Testis (tissue), 5 donors: ENCODE measurements at places on chromosomes 7 and 10. TPM values are rescaled to one million over a fixed set of nuclear protein-coding genes. Genes with fewer than 3 reads are reported as not detected.

DNA sequence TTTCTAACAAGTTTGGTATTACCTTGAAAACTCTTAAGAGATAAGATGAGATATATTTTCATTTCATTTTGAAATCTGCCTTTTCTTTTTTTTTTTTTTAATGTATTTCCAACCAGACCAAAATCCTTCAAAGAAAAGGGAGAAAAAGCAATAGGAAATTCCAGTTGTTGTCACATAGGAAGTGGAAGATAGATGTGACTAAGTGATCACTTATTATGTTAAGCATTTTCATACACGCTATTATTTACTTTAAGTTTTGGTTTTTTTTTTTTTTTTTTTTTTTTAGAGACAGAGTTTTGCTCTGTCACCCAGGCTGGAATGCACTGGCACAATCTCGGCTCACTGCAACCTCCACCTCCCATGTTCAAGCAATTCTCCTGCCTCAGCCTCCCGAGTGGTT, 197.2 kb upstream of the FRMD4A start:
- H3K4me3 ChIP-seq, result no peak overlapping the region
- H3K4me1 ChIP-seq, result peaks cover 5% of the 10 kb centered on the region
- DNase-seq, result no peak
- no peaks in the 10 kb centered on the region for H3K36me3 ChIP-seq
- H3K27me3 ChIP-seq, result no peaks in the 10 kb centered on the region

- H3K4me3 ChIP-seq, result no peak overlapping the region
- no peak for DNase-seq
- H3K27me3 ChIP-seq, result no peaks in the 10 kb centered on the region
- H3K4me1 ChIP-seq, result peaks cover 7% of the 10 kb centered on the region
- no peak overlapping the region for H3K27ac ChIP-seq
Observed at GRCh38 chr7:47811632-47812380, 136.5 kb downstream of the PKD1L1 start.

DNA sequence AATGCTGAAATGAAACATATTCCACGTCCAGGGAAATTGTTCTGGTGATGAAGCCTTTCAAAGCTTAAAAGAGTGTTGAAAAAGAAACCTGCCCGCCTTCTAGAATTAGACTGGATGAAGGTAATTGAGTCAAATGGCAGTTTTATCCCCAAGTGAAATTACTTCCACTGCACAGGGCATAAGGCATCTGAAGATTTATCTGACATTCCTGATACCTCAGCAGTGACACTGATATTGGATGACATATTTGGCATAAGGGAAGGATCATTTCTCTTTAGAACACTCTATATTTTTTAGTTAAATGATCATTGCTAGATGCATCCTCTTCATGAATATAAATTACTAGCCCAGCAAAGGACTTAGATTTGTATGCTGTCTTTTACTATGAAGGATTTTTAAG, 229.6 kb upstream of the TPK1 start:
- H3K36me3 ChIP-seq, result no peaks in the 10 kb centered on the region
- H3K27ac ChIP-seq, result no peak overlapping the region
- no peaks in the 10 kb centered on the region for H3K27me3 ChIP-seq
- DNase-seq, result no peak
- H3K4me3 ChIP-seq, result no peak overlapping the region
- no peaks in the 10 kb centered on the region for H3K4me1 ChIP-seq

The FAM3C gene
- 31.8 TPM for total RNA-seq

The KLF14 gene
- total RNA-seq, result 1.5 TPM

DNA sequence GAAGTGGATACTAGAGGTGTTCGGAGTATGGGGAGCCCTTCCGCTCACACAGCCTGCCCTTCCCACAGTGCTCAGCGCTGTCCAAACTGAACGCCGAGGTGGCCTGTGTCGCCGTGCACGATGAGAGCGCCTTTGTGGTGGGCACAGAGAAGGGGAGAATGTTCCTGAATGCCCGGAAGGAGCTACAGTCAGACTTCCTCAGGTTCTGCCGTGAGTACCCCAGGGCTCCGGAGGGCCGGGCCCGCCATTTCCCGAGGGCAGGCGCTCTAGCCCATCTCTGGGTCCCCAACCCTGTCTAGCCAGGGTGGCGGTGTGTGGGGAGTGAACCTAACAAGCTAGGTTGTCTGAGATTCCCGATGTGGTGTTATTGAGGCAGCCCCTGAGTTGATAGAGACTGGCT, 59.1 kb downstream of the GTF2IRD1 start:
- no peak for DNase-seq
- no peaks in the 10 kb centered on the region for H3K27me3 ChIP-seq
- no peak overlapping the region for H3K27ac ChIP-seq
- no peaks in the 10 kb centered on the region for H3K36me3 ChIP-seq
- no peaks in the 10 kb centered on the region for H3K4me1 ChIP-seq

The COX19 gene
- total RNA-seq, result 21.6 TPM

DNA sequence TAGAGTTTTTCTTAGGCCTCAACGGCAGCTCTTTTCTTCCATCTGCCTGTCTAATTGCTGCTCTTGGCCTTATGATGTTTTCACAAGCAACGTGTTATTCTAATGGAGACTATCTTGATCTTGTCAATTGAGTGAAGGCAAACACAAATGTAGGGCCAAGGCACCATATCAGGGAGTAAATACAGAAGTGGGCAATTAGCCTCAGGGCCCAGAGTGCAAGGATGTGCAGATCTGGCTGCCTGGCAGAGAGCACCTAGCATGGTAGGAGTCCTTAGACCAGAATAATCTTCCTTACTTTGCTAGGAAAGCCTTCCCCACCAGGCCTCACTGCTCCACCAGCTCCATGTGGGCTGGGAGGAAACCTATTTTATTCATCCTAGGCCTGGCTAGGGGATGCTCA, 590.9 kb downstream of the LRMDA start:
- H3K27me3 ChIP-seq, result no peaks in the 10 kb centered on the region
- no peaks in the 10 kb centered on the region for H3K4me1 ChIP-seq
- DNase-seq, result no peak

The TMEM273 gene
- 4.5 TPM for total RNA-seq

DNA sequence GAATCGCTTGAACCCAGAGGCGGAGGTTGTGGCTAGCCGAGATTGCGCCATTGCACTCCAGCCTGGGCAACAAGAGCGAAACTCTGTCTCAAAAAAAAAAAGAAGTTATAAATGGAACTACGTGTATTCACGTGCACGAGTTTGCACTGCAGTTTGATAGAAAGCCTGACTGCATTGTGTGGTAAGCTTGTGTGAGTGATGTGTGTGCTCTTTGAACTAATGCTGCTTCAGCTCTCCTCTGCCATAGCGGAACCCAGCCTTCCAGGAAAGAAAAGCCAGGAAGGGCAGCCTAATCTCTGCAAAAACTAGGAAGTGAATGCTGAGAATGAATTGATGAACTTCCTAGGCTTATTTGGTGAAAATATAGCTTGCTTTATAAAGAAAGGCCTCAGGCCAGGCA, 15.6 kb upstream of the MKRN1 start:
- no peaks in the 10 kb centered on the region for H3K27me3 ChIP-seq
- H3K4me3 ChIP-seq, result no peak overlapping the region
- no peak overlapping the region for H3K27ac ChIP-seq
- no peaks in the 10 kb centered on the region for H3K4me1 ChIP-seq
- no peaks in the 10 kb centered on the region for H3K36me3 ChIP-seq
- no peak for DNase-seq

The CYP3A4 gene
- total RNA-seq, result 1.8 TPM

DNA sequence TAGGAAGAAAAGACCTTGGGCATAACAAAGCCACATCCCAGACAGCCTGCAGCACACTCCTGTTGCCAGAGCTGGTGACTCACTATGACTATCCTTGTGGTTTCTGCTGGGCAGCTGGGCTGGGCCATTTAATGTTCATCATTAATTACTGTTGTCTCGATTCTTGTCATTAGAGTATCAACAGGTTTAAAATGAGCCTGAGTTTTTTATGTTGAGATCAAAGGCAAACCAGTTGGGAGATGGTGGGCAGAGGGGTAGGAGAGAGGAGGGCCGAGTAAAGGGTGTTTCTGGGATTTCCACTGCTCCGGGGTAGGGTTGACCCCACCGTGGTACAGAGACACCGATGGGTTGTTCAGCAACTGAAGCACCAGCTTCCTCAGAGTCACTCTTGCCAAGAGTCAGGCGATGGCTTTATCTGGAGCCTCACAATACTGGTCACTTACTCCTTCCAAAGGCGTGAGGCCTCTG, 128.7 kb upstream of the LYZL1 start:
- no peaks in the 10 kb centered on the region for H3K36me3 ChIP-seq
- no peaks in the 10 kb centered on the region for H3K27me3 ChIP-seq
- no peak overlapping the region for H3K4me3 ChIP-seq
- no peak for DNase-seq
- H3K4me1 ChIP-seq, result no peaks in the 10 kb centered on the region
- H3K27ac ChIP-seq, result no peak overlapping the region

The LRRTM3 gene
- 0.94 TPM for total RNA-seq

DNA sequence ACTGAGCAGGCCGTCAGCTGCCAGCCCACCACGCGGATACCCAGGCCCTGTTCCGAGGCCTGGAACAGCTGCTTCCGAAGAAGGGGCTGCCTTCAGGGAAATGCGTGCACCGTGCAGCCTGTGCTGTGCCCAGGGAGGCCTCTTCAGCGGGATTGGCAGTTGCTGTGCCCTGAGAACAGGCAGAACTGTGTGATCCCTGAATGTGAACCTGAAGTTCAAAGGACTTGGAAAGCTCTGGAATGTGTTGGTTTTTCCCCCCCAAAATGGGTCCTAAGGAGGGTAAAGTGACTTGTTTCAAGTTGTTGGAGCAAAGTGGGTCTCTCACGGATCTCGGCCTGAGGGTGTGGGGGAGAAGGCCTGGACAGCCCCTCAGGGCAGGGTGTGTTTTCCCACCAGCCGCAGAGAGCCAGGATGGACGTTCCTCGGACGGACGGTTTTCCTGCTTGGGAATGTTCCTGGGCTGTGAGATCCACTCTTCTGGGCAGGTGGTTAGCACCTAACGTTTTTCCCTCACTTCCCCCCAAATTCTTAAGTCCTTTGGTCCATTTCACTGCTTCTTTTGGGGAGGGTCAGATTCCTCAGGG, 2.1 kb downstream of the SPRN start:
- H3K4me3 ChIP-seq, result no peak overlapping the region
- H3K27me3 ChIP-seq, result no peaks in the 10 kb centered on the region
- H3K27ac ChIP-seq, result no peak overlapping the region
- DNase-seq, result no peak
- H3K36me3 ChIP-seq, result no peaks in the 10 kb centered on the region

DNA sequence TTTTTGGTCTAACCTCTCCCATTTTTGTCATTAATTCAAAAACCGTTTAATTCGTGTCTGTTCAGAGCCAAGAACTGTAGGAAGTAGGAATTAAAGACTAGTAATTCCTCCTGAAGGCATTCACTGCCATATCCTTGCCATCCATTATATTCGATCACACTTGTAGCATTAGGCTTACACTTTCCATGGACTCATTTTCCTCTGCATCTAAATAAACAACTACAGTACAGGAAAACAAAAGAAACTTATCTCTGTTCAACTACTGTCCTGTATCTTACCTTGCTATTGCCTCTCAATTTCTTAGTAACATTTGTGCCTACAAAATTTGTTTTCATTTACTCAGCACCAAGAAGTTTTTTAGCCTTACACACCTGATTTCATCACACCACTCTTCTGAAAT, 111.6 kb upstream of the SEMA3C start:
- no peak overlapping the region for H3K4me3 ChIP-seq
- H3K27ac ChIP-seq, result no peak overlapping the region
- no peaks in the 10 kb centered on the region for H3K4me1 ChIP-seq
- H3K27me3 ChIP-seq, result no peaks in the 10 kb centered on the region
- no peak for DNase-seq
- H3K36me3 ChIP-seq, result no peaks in the 10 kb centered on the region

The UTF1 gene
- total RNA-seq, result 17.2 TPM

DNA sequence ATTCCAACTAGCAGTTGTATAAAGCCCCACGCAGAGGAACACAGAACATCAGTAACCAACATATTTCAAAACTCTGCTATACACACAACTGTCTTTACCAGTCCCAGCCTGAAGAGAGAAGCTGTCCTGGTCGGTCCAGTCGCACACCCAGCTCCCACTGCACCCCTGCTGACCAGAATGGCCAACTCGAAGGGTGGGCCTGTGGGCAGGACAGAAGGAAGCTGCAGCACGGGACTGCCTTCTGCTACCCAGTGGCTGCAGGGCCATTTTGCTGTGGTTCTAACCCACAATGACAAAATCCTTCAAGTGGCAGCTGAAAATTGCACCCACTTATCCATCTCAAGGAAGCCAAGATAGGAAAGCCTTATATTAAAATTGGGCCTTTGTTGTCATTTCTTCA, 48.2 kb downstream of the GSDME start:
- no peaks in the 10 kb centered on the region for H3K4me1 ChIP-seq
- no peak overlapping the region for H3K27ac ChIP-seq
- no peaks in the 10 kb centered on the region for H3K27me3 ChIP-seq
- no peak overlapping the region for H3K4me3 ChIP-seq
- DNase-seq, result no peak

GRCh38 chr10:33532901-33533300, 198.4 kb upstream of the NRP1 start:
- H3K27ac ChIP-seq, result no peak overlapping the region
- H3K36me3 ChIP-seq, result no peaks in the 10 kb centered on the region
- no peaks in the 10 kb centered on the region for H3K27me3 ChIP-seq
- no peak for DNase-seq

GRCh38 chr7:66630531-66630930, 1.9 kb downstream of the KCTD7 start:
- H3K36me3 ChIP-seq, result no peaks in the 10 kb centered on the region
- DNase-seq, result no peak
- H3K27me3 ChIP-seq, result no peaks in the 10 kb centered on the region
- H3K4me3 ChIP-seq, result no peak overlapping the region
- peaks cover 8% of the 10 kb centered on the region for H3K4me1 ChIP-seq
- no peak overlapping the region for H3K27ac ChIP-seq

The GHRHR gene
- total RNA-seq, result 3.6 TPM

The MMP21 gene
- total RNA-seq, result 0.31 TPM

The FAM25C gene
- not detected for total RNA-seq

The PODXL gene
- total RNA-seq, result 19.4 TPM

The TET1 gene
- 3.2 TPM for total RNA-seq

- H3K36me3 ChIP-seq, result no peaks in the 10 kb centered on the region
- no peaks in the 10 kb centered on the region for H3K27me3 ChIP-seq
- peaks cover 12% of the 10 kb centered on the region for H3K4me1 ChIP-seq
- no peak for DNase-seq
- H3K27ac ChIP-seq, result no peak overlapping the region
Observed at GRCh38 chr7:47634273-47634672, 52.4 kb upstream of the TNS3 start.

DNA sequence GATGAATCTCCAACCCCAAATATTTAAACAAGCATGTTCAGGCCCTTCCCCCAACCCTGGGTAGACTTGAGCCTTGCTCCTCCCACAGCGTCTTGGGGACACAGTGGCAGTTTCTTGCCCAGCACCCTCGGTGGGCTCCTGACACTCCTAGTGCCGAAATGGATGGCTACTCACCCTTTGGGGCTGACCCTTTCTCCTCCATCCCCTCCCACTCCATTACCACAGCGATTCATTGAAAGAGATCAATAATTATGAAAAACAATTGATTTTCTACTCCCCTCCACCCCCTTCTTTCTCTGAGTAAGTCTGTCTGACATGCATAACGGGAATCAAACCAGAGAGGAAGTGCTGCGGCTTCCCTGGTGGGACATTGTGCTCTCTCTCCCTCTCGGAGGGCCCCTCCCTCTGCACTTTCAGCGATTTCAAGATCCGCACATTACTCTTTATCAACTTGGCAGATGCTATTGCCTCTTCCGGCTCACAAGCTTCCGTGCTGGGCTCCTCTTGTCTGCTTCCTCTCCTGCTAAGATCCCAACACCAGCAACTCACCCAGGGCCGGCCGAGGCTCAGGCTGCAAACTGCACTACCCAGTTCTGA, 79.0 kb upstream of the PLXNA4 start:
- H3K27me3 ChIP-seq, result no peaks in the 10 kb centered on the region
- no peak overlapping the region for H3K4me3 ChIP-seq
- no peak overlapping the region for H3K27ac ChIP-seq
- DNase-seq, result peak; percentile 56

GRCh38 chr7:70574970-70575799, 556.8 kb upstream of the GALNT17 start:
- H3K4me3 ChIP-seq, result no peak overlapping the region
- no peak overlapping the region for H3K27ac ChIP-seq
- no peaks in the 10 kb centered on the region for H3K4me1 ChIP-seq
- H3K27me3 ChIP-seq, result no peaks in the 10 kb centered on the region

The TAS2R41 gene
- total RNA-seq, result not detected
